Right ventricle myocardium inferior (tissue), 1 donor: ENCODE measurements at places on chromosomes 7 and 10.

DNA sequence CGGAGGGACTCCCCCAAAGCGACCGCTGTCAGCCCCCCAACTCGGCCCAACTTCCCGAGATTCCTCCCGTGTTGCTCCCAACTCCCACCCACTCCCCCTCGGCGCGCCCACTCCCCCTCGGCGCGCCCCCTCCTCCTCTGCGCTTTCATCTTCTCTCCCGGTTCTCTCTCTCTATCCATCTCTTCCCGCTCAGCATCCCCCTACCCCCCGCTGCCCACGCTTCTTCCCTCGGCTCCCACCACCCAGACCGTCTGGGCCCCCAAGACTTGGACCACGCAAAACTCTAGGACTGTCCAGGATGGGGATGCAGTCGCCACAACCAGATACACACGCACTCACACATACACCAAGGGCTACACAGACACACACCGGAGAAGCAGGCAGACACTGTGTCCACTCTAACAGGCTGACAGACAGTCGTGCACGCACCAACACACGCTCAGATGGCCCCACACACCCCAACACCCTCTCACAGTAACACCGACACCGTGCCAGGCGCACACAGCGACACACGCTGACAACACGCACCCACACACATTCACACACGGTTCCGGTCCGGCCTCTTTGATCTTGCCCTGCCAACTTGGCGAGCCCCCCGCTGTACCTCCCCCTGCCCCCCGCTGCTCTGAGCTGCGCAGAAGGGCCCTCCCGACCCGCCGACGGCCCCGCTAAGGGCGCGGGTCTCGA lies 1.1 kb downstream of the GRID1 start:
- DNase-seq, result no peak

DNA sequence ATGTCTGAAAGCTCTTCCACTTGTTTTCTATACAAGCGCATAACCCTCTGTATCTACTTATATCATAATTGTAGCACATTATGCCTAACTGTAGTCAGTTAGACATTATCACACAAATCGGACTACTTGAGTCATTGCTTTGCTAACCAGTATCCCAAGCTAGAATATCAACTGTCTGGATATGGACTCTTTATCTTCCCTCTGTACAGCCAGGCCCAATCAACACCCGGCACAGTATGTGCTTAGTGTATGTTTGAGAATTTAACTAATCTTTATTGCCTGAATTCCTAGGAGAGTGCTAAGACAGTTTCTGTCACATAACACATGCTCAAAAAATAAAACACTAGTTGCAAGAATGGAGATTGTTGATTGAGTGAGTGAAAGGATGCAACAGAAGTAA lies 211.2 kb downstream of the ARL4A start:
- DNase-seq, result no peak

DNA sequence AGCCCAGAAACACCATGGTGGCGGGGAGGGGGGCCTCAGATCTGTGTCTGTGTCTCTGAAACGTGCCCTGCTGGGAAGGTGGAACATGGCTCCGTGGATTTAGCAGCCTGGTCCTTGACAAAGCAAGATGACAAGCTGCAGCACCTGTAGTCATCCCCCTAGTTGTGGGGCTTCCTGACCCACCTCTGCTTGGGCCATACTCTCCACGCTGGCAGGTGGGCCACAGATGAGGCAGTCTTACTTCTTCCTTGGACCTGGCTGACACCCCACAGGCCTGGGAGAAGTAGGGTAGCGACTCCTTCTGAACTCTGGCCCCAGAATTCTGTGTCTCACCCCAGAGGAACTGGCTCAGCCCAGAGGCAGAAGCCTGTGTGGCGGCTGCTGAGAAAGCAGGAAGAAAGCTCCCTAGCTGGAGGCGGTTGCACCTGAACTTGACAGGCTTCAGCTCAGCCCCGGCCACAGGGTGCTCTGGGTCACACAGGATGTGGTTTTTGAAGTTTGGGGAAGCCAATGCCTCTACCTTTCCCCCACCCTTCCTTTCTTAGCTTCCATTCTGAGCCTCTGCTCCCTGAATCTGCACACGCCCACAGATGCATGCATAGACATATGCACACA lies 113.9 kb downstream of the ABLIM1 start:
- DNase-seq, result no peak

- DNase-seq, result no peak
These were observed 15.6 kb downstream of the FANK1 start for GRCh38 chr10:125911990-125912389.

DNA sequence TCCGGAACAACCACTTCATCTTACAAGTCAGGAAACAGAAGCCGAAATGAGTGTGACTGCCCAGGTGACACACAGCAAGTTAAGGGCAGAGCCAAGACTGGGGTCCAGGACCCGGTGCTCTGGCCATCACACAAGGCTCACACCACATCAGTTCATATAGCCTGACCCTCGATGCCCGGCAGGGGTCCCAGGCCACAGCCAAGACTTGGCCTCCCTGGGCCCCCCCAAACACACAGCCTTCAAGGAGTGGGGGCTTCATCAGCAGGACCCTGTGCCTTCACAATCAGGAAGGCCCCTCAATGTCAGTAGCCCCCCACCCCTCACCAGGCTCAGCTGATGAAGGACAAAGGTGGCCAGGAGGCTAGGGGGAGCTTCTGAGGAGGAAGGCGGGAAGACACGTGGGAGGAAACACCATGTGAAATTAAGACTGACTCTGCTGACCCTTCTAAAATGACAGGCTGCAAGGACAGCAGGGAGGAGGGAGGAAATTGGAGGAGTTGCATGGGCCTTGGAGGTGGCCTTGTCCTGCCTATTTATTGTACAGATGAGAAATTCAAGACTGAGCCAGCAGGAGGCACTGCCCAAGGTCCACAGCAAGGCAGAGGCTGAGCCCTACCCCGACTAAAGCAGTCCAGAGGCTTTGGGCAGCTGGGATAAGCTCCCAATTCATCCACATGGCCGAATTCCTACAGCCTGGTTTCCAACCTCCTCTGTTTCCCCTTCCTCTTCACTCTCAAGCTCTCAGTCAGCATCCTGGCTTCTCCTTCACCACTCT lies 216.1 kb upstream of the ZMIZ1 start:
- no peak for DNase-seq

DNA sequence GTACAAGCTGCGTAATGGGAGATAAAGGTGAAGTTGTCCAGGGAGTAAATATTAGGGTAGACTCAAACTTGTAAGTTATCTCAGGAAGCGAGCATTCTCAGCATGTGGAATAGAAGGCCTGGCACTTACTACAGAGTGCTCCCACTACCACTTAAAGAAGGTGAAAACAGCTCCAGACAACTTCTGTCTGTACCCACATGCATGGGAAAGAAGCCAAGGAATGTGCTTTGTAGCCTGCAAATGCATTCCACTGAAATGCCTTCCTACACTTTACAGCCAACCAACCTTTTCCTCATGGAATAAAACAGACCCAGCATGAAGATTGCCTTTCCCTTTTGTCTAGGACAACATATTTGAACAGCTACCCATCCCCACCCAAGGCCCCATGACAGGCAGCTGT lies 45.4 kb upstream of the NPSR1 start:
- DNase-seq, result no peak

DNA sequence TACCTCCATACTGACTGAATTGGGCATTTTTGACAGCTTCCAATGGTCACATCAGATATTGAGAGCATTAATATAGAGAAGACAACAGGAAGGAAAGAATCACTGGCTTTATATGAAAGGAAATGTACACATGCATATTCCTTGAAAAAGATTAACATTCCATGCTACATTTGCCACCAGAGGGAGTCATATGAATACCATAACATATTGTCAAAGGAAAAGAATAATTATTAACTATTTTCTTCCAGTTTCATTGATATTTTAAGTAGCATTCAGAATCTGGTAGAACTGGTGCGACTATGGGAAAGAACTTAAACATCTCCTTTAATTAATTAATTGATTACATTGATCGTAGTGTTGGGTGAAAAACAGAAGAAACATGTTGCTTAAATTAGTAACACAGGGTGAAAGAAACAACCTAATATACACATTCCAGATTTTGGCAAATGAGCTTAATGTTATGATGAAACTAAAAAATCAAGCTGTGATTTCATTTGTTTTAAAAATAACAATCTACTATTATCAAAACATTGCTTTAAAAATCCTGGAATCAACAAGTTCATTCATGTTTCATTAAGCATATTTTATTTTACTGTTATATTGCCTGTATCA lies 71.5 kb downstream of the GPR85 start:
- DNase-seq, result no peak
